ENCODE measurements at places on chromosomes 12 and 14.

DNA sequence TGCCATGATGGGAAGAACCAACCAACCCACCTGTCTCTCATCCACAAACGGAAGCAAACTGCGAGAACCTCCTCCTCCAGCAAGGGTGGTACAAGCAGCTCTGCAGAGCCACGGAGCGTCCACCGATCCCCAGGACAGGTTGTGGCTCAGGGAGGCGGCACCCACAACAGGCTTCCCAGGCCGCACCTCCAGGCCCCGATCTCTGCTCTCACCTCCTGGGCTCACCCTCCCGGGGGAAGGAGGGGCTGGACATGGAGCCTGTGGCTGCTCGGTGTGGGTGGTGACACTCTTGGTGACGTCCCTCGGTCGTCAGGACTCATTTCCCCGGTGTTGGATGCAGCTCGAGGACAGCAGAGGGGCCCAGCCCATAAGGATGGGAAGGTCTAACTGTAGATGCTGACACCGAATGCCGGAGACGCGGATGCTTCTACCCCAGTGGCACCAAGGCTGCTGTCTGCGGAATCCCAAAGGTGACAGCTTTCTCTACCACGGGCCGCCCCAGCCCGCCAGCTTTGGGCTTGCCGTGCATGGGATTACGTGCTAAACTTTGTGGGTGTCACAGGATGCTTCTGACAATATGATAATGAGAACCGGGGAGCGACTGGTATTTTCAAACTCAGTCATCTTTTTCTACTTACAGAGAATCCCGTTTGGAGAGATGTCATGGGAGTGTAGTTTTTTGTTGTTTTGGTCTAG is 58.0 kb downstream of the STX2 start:
- DNase-seq, result no peak

DNA sequence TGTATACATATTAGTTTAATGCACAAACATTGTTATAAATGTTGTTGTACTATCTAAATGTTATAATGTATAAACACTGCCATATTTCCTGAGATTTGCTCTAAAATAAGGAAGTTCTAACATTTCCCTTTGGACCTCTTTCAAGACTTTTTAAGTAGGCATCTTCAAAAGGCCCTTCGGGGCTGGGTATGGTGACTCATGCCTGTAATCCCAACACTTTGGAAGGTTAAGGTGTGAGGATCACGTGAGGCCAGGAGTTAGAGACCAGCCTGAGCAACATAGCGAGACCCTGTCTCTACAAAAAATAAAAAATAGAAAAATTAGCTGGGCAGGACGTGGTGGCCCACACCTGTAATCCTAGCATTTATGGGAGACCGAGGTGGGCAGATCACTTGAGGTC is 35.5 kb downstream of the FBLN5 start:
- no peak for DNase-seq

DNA sequence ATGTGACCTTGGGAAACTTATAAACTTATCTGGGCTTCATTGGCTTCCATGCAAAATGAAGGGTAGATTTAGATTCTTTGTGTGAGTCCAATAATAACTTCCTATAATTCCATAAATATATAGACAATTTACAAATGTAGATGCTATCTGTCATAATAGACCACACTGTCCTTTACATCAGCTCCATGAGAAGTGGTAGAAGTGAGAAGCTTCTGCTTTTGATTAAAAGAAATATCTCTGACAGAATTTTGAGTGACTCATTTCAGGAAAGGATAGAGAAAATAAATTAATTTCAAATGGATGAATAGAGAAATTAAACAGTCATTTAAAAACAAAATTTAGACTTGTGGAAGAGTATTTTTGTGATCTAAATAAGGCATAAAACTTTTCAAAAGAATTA is 329.7 kb upstream of the ATP2B1 start:
- no peak for DNase-seq

GRCh38 chr12:50051101-50051806 is 6.1 kb upstream of the ASIC1 start:
- no peak for DNase-seq

DNA sequence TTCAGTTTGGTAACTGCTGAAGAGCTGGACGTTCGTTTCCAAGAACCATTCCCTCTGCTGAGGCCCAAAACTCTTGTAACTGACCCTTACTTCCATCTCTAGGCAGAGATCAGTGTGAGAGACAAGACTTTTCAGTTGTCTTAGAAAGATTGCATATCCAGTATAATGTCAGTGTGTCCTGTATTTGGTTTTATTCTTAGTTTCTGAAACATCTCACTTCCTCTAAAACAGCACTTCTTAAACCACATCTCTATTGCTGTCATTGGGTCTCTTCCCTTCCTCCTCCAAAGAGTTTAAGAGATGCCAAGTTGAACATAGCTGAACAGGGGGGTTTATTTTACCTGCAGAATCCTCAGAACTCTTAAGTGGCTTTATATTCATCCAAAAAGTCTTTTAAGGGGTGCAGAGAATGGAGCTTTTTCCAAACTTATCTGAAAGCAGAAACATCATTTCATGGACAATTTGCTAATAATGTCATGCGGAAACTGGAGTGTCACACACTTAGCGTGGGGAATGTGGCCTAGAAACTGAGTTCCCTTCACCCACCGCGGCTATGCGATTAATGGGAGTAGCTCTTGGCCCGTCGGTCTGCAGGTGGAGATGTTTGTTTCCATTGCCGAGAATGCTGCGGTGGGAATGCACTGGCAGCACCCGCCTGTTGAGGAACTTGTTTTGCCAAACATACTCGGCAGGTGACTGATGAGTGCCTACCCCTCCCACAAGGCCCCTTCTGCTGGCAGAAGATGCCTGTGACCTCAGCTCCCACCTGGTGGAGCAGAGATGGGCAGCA is 148.2 kb downstream of the ADGRD1 start:
- DNase-seq, result no peak
